ENCODE measurements at places on chromosomes 4 and X.

DNA sequence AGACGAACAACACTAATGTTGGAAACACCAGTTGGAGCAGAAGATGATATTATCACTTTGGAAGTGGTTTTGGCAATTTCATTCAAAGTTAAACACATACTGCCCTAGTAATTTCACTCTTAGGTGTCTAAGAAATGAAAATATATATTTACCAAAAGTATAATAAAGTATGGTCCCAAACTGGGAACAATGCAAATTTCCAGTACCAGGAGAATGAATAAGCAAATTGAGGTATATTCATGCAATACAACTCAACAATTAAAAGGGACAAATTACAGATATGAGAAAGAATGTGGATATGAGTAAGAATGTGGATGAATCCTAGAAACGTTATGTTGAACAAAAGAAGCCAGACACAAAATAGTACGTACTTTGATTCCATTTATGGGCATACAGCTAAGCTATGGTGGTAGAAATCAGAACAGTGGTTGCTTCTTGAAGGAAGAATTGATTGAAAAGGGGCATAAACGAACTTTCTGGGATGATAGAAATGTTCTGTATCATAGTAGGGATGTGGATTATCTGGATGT, 10.0 kb downstream of the ELMOD2 start:
- no peak for DNase-seq

GRCh38 chrX:63426519-63426918, 75.4 kb upstream of the SPIN4 start:
- DNase-seq: no peak

DNA sequence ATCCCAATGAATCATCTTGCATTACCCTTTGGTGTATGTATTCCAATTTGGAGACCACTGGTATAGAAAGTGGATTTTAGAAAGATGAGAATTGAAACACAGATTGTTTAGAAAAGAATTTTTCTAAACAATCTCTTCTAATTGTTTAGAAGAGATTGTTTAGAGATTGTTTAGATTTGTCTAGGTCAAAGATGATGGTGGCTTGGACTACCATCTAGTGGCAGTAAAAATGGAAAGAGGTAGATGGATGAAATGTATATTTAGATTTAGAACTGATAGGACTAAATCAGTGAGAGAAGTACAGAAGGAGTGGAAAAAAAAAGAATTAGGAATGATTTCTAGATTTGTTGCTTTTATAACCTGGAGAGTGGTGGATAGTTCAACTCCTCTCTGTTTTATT, 70.6 kb downstream of the ARSJ start:
- no peak for DNase-seq

DNA sequence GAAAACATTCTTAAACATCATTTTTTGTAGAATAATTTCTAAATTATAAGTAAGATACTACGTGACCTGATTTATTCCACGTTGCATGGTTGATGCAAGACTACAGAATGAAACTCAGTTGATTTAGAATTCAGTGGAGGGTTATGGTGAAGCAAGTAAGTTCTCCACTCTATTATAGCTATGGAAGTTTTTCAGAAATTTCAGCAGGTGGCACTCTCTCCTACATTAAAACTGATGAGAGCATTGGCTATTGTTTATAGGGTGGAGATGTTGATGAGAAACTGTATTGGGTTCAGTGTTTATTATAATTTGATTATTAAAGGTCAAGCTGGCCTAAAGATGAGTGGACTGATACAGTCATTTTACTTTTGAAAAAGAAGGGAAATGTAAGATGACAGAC, 88.0 kb downstream of the FNIP2 start:
- DNase-seq: no peak

DNA sequence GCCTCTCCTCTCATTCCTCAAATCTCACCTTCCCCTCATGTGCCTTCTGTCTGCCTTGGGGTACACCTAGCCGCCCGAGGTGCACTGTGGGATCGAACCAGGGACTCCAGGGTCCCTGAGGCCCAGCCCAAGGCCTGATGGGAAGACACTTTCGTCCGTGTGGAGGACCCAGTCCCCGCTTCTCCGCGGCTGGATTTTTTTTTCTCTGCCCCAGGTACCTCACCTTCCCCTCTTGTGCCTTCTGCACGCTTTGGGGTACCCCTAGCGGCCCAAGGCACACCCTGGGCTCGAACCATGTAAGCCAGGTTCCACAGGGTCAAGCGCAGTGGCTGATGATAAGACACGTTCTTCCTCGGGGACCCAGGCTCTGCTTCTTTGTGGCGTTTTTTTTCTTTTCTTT, 530.7 kb downstream of the CWH43 start:
- no peak for DNase-seq

DNA sequence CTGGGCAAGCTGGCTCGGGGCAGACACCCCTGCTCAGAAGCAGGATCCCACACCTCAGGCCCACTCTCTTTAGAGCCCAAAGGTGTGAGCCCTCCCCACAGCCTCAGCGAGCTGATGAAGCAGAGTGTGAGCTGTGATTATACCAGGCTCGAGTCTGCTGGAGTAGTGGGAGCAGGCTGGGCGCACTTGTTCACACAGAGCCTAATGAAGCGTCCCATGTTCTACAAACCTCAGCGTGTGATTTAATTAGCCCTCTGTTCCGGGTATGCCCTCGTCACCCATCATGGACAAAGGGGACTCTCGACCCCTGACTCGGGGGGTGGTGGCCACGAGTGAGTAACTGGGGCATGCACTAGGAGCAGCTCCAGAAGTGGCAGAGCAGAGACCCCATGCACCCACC, 62.3 kb downstream of the PPP2R2C start:
- no peak for DNase-seq

DNA sequence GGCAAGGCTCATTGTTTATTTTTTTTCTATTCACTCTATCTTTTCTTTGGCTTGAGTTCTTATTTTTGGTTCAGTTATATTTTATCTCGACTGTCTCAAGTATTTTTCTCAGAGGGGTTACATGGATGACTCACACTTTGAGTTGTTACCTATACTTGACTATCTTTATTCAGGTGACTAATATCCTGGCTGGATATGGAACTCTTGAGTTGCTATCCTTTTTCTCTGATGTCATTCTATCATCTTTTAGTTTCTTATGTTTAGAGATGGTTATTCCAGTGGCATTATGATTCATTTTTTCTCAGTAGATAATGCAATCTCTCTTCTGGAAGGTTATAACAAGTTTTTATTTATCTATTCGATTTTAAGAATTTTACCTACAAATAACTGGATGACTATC, 117.9 kb downstream of the COX18 start:
- no peak for DNase-seq

GRCh38 chr4:28482580-28483270, 1622.1 kb downstream of the STIM2 start:
- no peak for DNase-seq

DNA sequence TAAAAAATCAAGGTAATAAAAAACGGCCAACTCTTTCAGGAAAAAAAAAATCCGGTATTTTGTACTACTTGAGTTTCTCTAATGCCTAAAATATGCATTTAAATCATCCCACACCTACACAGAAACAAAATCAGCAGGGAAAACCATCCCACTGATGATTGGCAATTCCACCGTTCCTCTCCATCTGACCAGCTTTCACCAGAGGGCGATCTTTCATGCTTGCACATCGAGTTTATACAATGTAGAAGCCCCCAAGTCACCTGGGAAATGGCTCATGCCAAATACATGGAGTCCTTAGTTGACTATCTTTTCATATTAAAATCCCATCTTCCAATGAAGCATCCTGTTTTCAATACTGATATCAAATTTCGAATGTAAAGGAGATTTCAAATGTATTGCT, 69.2 kb downstream of the PTCHD1 start:
- no peak for DNase-seq

DNA sequence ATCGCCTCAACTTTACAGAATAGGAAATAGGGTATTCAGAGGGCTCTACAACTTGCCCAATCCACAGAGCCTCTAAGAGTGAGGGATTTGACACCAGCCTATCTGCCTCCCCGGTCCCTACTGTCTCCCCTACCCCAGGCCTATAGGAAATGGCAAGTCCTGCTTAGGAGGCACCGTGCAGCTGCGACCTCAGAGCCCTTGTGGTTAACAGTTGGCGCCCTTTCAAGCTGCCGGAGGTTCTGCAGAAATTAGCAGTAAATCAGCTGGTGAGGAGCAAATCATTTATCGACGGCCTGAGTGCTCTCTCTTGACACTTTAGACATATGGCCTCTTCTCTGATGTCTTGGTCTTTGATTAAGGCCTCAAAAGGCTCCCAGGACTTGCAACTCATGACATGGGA, 96.9 kb downstream of the CLNK start:
- DNase-seq: no peak

GRCh38 chrX:72394518-72395170, 88.9 kb upstream of the CITED1 start:
- DNase-seq: no peak

DNA sequence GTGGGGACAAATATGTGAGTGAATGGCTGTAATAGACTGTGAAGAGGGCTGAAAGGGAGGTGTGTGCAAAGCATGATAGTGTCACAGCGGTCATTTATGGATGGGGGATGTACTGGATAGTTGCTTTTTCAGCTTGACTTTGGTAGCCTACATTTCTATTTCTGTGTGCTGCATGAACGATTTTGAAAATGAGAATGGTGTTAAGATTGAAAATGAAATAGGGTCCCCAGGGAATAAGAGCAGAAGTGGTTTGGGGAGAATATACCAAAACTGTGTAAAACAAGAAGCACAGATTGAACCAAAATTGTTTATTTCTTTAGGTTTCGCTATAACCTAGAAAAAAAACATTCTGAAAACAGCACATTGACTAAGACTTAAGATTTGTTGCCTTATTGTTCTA, 58.8 kb upstream of the CLNK start:
- DNase-seq: no peak

- DNase-seq: no peak
These were observed 235.8 kb downstream of the TRAM1L1 start for GRCh38 chr4:116849620-116850019.

GRCh38 chrX:24025741-24026403, 1.1 kb downstream of the KLHL15 start:
- DNase-seq: no peak

- DNase-seq: no peak
These were observed 645.9 kb upstream of the INTU start for GRCh38 chr4:126986828-126987227.

GRCh38 chr4:70196857-70197256, 1.3 kb downstream of the ODAM start:
- DNase-seq: no peak

GRCh38 chr4:43332052-43332425, 439.5 kb downstream of the GRXCR1 start:
- DNase-seq: no peak

- no peak for DNase-seq
These were observed 276.3 kb downstream of the STPG2 start for GRCh38 chr4:97866821-97867556.

- DNase-seq: no peak
These were observed 41.9 kb downstream of the CNOT6L start for GRCh38 chr4:77777135-77777807.

- DNase-seq: no peak
These were observed at the start of gene SMIM9 for GRCh38 chrX:154834562-154834961. TSS of gene SMIM9 (minus strand) at chrX:154834662. CDS start at chrX:154830856, 3,806 bp downstream.

DNA sequence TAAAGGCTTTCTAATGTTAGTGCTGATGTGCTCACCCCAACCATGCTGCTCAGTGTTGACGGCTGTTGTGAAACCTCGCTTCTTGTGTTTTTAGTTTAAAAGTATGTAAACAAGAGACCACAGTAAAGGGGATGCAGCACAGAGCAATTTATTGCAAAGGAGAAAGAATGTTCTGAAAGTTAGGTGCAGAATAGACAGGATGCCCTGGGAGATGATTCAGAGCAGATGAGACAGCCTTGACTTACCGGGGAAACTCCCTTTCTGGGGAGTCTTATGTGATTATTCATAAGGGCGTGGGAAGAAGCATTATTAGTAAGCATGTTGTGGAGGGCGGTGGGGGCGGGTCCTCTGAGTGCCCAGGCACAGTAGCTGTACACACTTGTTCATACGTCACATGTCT, 47.7 kb downstream of the EVC start:
- DNase-seq: no peak

GRCh38 chr4:75708218-75708691, 16.1 kb upstream of the USO1 start:
- no peak for DNase-seq

- no peak for DNase-seq
These were observed 4.8 kb downstream of the HNRNPDL start for GRCh38 chr4:82425478-82425877.

DNA sequence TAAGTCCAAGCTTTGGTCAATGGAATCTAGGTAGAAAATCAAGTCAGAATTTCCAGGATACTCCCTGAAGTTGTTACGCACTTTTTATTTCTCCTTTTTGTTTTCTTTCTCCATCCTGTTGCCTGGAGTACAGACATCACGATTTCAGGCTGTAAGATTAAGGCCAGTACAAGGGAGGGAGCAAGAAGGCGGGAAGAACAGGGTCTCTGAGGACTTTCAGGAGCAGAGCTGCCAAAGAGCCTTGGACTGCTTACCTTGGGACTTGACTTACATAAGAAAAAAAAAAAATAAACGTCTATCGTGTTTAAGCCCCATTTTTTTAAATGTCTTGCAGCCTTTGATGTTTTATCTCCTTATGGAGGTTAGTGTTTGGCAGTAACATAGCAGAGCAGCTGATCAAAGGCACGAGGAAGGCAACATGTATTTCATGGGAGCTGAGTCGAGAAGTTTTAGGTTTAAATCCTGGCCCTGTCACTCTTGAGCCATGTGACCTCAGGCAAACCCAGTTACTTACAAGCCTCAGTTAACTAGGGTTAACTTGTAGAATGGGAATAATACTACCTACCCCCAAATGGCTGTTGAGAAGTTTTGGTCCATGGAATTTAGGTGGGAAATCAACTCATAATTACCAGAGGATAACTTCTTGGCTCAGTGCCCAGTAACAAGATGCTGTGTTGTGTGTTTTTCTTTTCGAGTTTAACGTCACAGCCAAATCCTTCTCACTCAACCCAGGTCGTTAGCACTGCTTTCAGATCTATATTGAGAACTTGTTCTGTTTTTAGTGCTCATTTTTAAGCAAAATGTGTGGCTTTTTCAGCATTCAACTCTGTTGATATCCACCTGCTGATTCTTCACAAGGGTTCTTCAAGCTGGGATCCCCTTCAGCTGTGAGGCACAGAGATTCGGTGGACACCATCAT, 106.8 kb downstream of the CLNK start:
- no peak for DNase-seq

GRCh38 chr4:115515366-115515765, 401.9 kb upstream of the NDST4 start:
- DNase-seq: no peak

- no peak for DNase-seq
These were observed 134.9 kb downstream of the SLC4A4 start for GRCh38 chr4:71473541-71474240.

- no peak for DNase-seq
These were observed 63.0 kb upstream of the ZXDB start for GRCh38 chrX:57528670-57529255.

Measured in stimulated activated CD8-positive, alpha-beta memory T cell treated with anti-CD3 and anti-CD28 coated beads, Interleukin-7, amount 100 ng/mL, for 1 hour (primary cell).